Left lung (tissue), 14 donors: ENCODE measurements at places on chromosomes 7 and 10. TPM values are rescaled to one million over a fixed set of nuclear protein-coding genes. Genes with fewer than 3 reads are reported as not detected.

GRCh38 chr7:129990403-129991192 is 37.8 kb upstream of the UBE2H start:
- no peak for DNase-seq

- DNase-seq = no peak
These were observed 38.9 kb downstream of the JAKMIP3 start for GRCh38 chr10:132104471-132105301.

DNA sequence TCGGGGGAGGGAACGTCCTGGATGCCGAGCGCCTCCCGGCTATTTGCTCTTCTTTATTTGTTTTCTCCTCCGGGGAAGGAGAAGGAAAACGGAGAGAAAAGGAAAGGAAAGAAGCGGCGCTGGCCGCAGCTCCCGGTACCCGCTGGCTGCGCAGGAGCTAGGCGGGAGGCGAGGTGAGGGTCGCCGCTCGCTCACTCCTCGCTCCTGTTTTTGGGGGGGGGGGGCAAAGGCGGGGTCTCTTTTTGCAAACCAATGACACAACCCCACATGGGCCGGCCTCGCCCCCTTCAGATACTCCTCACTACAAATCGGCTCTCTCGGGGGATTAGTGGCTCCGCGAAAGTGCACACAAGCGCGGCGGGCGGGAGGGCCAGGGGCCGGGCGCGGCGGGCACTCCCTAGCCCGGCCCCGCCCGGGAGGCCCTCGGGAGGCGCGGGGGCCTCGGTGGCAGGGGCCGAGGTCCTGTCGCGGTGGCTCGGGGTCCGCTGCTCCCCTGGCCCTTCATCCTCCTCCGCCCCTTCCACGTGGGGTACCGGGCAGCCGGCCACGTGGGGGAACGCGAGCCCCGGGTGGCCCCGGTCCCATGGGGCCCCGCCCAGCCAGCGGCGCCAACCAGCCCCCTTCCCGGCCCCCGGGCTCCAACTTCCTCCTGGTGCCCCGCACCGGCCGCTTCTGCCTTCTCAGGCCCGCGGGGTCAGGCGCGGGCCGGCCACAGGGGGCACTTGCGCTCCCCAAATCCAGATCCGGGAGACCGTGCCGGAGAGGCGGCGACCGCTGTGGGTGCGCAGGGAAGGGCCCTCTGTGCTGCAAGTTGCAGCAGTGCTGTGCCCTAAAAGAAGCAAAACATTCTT is 718 bp upstream of the CTBP2 start:
- peak; percentile 80 for DNase-seq

- no peak for DNase-seq
These were observed 265.5 kb downstream of the ANKRD30A start for GRCh38 chr10:37390926-37391325.

DNA sequence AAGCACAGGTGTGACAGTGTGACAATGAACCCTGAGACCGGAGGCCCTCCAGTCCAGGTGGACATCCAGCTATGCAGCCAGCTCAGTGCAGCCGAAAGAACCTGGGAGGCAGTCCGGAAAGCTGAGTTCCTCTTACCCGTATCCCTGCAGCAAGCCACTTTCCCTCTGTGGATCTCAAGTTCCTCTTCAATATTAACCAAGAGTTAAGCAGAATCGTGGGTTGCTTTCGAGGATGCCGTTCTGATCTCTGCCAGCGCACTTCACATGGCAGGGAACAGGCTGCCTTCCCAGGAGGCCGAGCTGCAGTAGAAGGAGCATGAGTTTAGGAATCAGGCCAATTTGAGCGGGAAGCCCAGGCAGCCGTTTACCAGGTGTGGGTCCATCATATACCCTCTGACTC is 591.6 kb downstream of the SDK1 start:
- DNase-seq = no peak

DNA sequence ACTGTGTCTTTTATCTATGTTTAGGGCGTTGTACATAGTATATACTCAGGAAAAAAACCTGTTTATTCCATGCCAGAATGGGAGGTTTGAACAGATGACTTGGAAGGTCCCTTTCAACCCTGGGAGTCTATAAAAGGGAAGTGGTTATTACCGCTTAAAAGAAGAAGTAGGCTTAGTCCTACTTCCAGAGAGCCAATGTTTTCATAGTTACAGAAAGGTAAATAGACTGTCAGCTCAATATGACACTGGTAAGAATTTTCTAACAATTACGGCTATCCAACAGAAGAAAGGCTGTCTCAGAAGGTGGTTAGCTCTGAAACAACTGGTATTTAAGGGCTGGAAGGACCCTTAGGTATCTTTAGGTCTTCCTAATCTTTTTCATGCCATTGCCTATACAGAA is 1.1 kb upstream of the TFAM start:
- no peak for DNase-seq

DNA sequence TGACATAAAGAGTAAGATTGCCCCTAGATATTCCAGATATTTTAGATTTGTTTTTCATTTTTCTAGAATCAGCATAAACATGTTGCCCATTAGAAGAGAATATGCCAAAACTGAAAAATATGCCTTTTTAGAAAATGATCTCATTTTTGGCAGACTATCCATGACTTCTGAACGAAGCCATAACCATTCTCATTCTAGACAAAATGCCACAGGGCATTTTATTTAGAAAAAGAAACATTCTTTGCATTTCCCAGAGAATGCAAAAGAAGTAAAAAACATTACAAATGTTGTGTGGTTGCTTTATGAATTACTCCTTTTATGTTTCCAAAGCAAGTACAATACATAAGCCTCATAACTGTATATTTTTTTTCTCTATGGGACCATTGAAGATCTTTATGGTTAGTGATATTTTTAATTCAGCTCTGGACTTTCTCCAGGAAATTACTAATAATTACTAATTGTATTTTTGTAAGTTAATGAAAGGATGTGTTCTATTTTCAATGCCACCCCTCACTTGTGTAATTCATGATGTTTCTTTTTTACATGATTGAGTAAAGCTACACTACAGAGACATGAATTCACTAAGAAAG is 109.6 kb upstream of the SEM1 start:
- no peak for DNase-seq

DNA sequence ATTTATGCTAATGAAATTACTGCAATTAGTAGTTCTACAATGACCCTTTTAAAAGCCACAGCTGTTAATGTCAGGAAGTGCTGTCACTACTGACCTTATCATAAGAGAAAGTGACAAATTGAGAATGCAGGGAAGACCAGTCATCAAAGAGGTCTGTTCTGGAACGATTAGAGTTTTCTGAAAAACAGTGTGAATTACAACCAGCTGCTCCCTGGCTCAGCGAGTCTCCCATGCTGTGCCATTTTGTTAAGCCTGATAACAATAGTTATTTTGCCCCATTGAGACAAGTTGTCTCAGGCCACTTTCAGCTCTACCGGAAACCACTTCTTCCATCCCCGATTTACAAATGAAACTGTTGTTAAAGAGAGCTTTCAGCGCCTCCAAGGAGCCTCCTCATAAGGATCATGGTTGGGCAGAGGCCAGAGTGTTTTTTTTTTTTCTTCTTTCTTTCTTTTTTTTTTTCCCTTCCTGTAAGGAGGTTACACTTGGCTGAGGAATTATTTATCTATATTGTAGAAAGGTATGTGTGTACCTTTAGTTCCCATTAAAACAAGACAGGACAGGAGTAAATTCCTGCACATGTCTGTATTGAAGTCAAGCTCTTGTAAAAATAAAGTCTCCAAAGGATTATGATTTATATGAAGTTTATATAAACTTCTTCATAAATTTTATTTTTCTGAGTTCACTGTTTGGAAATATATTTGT is 173.6 kb downstream of the CDCA7L start:
- DNase-seq = no peak

DNA sequence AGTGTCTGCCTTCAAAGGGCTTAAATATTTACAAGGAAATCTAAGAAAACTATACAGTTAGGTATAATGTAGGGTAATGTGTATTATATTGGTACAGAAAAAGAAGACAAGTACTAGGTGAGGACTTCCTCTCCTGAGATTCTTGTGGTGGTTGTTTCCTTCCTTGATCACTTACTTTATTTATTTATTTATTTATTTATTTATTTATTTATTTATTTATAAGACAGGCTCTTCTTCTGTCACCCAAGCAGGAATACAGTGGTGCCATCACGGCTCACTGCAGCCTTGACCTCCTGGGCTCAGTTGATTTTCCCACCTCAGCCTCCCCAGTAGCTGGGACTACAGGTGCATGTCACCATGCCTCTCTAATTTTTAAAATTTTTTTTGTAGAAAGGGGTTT is 18.2 kb upstream of the DNAH11 start:
- DNase-seq = no peak

GRCh38 chr7:29035044-29035740 is 77.1 kb upstream of the TRIL start:
- no peak for DNase-seq

- DNase-seq = no peak
These were observed 192.7 kb downstream of the TCF7L2 start for GRCh38 chr10:113142601-113143362.

DNA sequence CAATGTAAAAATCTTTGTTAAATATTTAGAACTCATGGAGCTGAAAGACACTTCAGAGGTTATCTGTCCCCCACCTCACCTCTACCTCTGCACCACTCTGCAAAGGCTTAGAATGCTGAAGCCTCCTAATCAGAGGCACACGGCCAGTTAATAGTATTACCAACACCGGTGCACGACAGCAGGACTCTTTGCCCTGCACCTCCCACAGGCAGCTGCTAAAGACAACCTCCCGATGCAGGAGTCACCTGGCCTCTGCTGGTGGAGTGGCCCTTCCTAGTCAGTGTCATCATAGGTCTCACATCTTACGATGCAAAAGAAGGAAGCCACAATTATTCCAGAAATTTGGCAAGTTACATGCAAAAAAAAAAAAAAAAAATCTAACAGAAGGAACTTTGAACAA is 66.6 kb upstream of the MGMT start:
- DNase-seq = no peak

GRCh38 chr7:137084607-137085380 is 216.3 kb downstream of the CHRM2 start:
- DNase-seq = no peak

- DNase-seq = no peak
These were observed 20.1 kb downstream of the CHST3 start for GRCh38 chr10:71984126-71984808.

- no peak for DNase-seq
These were observed 73.3 kb upstream of the SMNDC1 start for GRCh38 chr10:110378006-110378405.

DNA sequence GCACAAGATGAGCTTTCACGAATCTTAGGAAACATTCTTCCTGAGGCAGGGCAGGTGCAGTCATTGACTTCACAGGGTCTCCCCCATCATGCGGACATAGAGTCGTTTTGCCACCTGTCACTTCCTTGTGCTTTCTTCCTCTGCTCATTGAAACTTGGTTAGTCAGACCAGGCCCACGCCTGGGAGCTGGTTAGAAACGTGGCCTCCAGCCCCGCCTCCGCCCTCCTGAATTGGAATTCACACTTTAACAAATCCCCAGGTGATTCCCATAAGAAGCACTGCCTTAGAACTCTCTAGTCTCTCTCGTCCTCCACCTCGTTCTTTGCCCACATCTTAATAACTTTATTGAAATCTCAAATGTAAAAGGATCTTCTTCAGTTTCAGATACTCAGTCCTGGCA is 265.5 kb upstream of the FZD8 start:
- no peak for DNase-seq

DNA sequence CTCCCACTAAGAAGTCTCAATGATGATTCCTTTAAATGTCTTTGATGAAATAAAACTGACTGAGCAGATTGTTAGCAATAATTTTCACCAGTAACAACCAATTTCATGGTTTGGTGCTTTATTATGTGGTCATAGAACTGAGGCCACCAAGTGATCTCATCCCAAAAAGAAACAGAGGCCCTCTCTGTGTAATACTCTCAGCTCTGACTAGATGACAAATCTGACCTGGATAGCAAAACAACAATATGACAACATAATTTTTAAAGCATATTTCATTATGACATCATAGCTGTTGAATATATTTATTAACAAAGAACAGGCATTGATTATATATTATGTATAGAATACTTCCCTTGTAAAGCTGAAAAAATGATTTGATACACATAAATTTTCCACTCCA is 5.9 kb downstream of the SEMA3E start:
- no peak for DNase-seq

GRCh38 chr7:2520131-2520760 is 672 bp downstream of the LFNG start:
- DNase-seq = peak; percentile 61

GRCh38 chr7:37438906-37439652 is 9.6 kb downstream of the ELMO1 start:
- DNase-seq = no peak

DNA sequence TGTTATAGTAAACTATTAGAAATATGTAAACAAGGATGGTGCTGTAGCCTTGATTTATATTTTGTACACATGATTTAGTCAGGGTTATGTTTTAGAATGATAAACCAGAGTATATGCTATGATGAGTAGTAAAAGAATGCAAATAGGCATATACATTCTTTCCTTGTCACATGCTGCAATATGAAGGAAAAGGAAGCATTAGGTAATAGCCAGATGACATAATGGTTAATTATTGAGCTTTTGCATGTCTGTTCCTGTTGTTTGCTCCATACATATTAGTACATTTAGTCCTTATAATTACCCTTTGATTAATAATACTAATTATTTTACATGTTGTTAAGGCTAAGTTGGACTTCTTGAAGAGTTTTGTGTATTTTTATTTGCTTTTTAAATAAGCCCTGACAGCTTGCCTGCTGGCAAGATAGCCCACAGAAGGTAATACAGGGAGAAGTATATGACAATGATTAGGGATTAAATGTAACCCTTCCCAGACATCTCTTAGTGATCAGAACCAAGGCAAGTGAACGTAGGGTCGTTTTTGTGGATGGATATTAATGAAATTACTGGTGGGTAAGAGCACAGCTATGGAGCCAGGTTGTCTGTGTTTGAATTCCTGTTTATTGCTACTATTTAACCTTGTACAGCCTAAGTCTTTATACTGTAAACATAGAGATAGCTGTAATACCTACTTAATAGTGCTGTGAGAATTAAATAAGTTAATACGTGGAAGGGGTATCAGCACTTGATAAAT is 68.4 kb downstream of the PHTF2 start:
- no peak for DNase-seq

DNA sequence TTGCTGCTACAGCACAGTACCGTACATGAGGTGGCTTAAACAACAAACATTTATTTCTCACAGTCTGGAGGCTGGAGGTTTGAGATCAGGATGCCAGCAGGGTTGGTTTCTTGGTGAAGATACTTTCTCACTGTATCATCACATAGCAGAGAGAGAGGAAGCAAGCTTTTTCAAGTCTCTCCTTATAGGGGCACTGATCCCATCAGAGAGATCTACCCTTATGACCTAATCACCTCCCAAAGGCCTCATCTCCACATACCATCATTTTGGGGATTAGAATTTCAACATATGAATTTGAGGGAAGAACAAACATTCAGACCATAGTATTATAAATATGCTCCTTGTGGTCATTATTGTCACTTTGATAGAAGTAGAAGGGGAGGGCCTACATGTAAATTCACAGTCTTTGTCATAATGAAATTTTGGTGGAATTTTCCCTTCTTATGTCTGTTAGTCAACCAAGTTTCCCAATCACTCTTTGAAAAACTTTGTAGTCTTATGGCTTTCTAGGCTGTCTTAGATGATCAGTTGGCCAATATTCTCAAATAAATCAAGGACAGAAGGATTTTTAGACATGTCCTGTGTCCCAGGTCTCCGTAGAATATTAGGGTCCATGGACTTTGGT is 606.2 kb downstream of the LRMDA start:
- DNase-seq = no peak

LRRC18 gene
- 0.50 TPM for total RNA-seq

GCK gene
- total RNA-seq = 0.50 TPM

CPA4 gene
- 1.5 TPM for total RNA-seq

MYH16 gene
- total RNA-seq = not detected

CCDC146 gene
- total RNA-seq = 14.5 TPM

CPA2 gene
- total RNA-seq = not detected

ANKRD7 gene
- 0.58 TPM for total RNA-seq

PALS2 gene
- total RNA-seq = 16.0 TPM

ACHE gene
- 3.3 TPM for total RNA-seq
